ENCODE measurements at places on chromosomes 7 and 10.

DNA sequence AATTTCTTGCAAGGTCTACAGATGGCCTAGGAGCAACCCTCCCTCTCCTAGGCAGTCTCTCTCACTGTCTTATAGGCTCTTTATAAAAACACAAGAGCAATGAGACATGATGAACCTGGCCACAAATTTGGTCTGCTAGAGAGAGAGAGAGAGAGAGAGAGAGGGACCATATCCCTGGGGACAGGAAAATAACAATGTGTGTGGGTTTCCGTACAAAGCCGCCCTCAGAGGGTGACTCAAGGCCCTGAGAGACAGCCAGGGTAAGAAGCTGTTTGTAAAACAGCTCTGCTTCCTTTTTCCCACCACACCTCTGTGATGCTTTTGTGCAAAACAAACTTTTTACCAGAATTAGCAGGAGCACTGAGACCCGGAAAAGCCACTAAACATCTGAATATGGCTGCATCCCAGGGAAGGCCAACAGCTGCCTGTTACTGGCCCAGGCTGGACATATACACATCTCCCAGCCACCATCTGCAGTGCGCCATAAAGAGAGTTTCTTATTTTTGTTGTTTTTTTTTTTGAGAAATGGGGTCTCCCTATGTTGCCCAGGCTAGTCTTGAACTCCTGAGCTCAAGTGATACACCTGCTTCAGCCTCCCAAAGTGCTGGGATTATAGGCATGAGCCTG, 18.4 kb downstream of the GIMAP5 start:
- no peak for DNase-seq

DNA sequence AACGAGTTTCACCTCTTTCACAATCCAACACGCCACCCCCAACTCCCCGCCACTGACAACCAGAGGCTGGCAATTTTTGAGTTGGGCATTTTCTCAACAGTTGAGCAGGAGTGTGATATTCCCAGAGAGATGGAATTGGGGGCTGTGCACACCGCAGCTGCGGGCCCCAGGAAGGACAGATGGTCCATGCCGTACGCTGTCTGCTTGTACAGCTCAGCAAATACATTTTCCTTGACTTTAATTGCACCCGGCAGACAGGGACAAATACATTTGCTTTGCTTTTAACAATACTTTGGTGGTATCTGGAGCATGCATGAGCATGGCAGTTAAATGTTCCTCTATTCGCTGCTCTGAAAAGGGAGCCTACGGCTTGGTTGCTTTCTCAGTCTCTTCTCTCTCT, 354.2 kb upstream of the DPP6 start:
- DNase-seq: no peak

DNA sequence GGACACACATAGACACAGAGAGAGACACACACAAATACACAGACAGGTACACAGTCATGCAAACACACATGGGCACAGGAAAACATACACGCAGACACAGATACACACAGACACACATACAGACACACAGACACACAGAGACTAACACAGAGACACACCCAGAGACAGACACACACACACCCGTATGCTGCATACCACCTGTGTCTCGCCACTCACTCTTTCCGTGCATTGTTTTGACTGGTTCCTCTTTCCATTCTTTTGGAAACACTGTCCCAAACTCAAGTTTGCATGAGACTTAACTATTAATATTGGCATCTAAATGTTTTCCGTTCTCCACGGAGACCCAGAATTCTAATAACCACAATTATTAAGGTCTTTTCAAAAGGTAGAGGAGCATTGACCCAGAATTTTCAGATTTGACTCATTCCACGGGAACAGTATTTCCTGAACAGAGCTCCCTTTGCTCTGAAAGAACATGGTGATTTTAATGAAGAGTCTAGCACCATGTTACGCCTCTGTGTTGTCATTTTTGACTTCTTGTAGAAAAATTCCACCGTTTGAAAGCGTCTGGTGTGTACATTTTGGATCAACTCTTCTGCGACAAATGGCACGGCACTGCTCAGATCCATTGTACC, 141.2 kb upstream of the RNF32 start:
- DNase-seq: no peak

DNA sequence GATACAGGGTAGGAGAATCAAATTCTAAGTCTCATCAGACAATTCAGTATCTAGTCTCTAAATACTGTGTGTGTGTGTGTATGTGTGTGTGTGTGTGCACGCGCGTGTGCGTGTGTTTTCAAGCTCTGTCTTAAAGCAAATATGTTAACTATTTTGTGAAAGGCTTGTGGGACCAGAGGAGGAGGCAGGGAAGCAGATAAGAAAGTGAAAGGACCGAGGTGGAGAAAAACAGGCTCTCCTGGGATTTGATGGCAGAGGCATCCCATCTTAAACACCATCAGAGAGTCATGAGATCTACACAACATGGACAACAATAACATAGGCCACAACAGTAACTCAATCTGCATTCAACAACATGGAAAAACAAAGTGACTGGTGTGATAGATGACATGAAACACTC, 67.1 kb downstream of the PIP4K2A start:
- DNase-seq: no peak

- no peak for DNase-seq
Observed at GRCh38 chr7:158646766-158647474, 57.7 kb downstream of the NCAPG2 start.

Data from HFF-Myc (cell line).